ENCODE measurements at places on chromosomes 2 and 18.

- no peak for DNase-seq
Observed at GRCh38 chr2:187541086-187542085, 12.8 kb downstream of the TFPI start.

DNA sequence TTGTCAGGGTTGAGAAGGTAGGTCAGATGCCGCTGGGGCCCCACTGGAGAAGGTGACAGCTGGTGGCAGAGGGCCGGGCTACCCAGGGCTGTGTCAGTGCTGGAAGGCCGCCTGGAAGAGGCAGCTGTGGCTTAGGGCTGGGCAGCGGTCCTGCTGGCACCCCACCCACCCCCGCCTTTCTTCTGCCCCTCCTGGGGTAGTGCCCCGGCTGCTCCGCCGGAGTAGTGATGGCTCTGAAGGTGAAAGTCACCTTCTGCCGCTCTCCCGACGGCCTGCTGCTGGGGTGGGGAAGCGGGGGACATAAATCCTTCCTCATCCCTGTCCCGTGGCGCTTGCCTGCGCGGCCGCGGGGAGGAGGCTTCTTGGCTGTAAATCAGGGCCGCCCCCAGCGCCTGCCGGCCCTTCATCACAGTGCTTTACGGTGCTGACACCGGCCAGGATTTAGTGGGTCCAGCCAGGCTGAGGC is 332.2 kb downstream of the DYSF start:
- no peak for DNase-seq

DNA sequence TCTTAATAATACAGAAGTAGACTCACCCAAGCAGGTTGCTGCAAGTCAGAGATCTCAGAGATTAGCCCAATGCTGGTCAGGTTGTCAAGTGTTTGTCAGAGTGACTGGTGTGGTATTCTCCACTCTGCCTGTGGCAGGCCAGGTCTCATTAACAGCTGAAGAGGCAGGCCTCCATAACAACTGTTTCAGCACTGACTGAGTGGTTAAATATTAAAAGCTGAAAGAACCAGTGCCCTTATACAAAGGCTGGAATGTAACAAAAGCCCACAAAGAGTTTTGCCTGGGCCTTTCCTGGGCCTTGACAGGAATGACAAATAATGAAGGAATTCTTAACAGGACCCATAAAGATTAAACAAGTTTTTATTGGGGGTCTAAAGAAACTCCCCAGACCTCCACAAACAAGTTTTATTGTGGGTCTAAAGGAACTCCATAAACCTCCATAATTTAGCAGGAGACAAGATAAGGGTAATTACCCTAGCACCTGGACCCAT is 26.8 kb downstream of the SULT1C2 start:
- no peak for DNase-seq

- no peak for DNase-seq
Observed at GRCh38 chr2:109261906-109262631, 133.1 kb downstream of the SH3RF3 start.

GRCh38 chr2:187429989-187430388 is 18.1 kb downstream of the CALCRL start:
- no peak for DNase-seq

DNA sequence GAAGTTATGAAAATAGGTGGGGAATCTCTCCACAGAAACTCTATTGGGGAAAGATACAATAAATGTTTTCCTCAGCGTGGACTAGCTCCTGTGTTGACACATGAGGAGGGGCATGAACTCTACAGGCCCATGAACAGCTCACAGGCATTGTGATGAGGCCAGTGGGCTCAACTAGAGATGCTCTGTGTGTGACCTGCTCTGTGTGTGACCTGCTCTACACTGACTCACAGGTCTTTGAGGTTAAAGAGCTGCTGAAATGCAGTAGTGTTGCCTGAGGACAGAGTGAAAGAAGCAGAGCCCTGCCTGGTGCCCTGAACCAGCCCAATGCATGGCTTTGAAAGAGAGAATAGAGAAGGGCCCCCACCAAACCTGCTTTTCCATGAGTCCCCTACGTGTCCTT is 117.6 kb downstream of the MCFD2 start:
- DNase-seq = no peak

DNA sequence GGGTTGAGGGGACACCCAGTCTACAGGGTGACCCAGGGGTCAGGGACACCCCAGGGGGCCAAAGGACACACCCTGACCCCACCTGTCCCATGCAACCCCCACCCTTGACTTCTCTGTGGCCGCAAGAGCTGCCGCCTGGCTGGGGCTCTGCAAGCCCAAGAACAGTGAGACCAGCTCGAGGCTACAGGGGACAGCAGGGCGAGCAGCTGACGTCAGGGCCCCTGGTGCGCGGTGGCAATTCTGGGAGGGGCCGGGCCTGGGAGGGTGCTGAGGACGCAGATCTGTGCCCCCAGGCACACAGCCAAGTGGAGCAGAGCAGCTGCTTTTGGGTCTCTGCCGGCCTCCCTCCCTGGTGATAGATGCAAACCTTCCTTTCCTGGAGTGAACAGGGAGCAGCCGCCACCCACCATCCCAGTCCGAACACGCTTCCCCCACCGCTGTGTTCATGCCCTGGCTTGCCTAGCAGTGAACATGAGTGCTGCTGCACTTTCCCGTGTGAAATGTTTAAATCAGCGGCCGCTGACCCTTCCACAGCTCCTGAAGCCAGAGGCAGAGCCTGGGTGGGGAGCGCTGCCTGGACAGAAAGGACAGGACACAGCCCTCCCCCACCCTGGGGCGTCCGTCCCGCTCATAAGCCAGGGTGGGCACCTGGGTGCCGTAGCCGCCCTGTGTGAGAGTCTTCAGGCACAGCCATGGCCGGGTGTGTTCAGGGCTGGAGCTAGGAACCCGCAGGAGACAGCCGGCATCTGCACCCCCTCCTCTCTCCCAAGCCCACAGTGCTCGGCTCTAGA is 46.9 kb downstream of the SLC66A2 start:
- no peak for DNase-seq

- DNase-seq = no peak
Observed at GRCh38 chr2:222193328-222193983, 105.3 kb downstream of the PAX3 start.

DNA sequence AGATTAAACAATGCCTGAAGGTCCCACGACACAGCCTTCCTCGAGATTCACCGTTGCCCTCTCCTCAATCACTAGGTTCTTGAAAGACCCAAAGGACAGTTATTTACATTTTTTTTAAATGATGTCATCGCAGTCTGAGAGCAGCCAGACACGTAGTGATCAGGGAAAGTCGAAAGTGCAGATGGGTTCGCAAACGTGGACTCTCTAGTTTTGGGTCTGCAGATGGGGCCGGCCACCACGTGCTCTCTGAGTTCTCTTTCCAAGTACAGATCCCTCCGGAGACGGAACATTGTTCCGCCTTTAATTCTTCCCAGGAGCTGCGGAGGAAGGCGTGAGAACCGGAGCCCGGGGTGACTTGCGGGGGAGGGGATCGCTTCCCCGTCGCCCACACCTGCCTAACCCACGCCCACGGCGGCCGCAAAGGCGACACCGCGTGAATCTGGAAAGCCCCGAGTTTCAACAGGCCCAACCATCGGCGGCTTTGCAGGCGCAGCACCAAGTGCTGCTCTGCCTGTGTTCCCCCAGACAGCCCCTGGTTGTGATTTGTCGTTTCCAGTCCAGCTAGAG is 54.3 kb downstream of the PKDCC start:
- peak; percentile 90 for DNase-seq

DNA sequence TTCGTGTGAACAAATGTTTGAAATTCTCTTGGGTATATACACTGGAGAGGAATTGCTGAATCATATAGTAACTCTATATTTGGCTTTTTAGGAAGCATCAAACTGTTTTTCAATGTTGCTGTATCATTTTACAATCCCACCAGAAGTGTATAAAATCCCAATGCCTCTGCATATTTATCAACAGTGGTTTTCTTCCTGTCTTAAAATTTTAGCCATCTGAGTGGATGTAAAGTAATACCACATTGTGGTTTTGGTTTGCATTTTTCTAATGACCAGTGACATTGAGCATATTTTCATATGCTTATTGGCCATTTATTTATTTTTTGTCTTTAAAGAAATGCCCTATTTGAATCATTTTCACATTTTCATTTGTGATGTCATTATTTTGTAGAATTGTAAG is 22.8 kb upstream of the LRP1B start:
- no peak for DNase-seq

DNA sequence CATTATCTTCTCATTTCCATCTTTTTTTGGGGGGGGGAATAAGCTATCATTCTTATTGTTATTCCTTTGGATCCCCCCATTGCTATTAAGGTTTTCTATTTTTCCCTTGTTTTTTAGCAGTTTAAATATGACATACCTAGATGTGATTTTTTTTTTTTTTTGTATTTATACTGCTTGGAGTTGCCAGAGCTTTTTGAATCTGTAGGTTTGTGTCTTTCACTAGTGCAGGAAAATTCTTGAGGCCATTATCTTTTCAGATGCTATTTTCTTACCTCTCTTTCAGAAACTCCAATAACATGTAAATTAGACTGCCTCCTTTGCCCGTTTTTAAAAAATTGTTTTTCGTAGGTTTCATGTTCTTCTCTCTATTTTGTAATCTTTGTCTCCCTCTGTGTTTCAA is 88.6 kb downstream of the WDR7 start:
- DNase-seq = no peak

DNA sequence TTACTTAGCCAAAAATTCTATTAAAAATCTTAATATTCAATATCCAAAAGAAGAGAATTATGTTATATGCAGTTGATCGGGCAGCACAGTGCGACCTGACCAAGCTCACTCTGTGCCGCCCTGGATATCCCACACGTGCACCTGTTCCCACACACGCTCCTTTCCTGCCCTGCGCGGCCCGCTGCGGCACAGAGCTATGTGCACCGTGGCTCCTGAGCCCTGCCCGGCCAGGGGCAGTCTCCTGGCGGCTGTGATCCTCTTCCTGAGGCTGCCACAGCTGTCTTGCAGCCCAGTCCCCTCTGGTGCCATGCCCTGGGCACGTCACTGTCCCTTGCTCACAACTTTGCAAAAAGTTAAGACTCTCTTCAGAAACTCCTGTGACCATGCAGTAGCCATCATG is 29.3 kb downstream of the TRAPPC12 start:
- no peak for DNase-seq

DNA sequence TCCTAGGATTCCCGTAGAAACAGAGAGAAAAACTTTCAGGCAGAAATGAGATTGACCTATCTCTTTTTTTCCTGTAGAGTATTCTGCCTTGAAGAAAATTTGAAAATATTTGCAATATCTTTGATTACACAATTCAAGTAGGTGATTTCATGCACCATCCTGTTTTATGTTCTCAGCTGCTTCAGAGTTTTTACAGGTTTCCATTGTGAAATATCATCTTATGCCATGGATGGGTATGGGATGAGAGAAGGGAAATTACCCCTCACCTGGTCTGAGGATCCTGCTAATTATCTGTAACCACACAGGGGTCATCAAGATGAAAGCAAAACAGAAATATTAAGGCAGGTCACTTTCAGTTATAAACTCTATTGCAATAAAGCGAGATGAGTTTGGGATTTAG is 264.8 kb downstream of the TXNL1 start:
- DNase-seq = no peak

DNA sequence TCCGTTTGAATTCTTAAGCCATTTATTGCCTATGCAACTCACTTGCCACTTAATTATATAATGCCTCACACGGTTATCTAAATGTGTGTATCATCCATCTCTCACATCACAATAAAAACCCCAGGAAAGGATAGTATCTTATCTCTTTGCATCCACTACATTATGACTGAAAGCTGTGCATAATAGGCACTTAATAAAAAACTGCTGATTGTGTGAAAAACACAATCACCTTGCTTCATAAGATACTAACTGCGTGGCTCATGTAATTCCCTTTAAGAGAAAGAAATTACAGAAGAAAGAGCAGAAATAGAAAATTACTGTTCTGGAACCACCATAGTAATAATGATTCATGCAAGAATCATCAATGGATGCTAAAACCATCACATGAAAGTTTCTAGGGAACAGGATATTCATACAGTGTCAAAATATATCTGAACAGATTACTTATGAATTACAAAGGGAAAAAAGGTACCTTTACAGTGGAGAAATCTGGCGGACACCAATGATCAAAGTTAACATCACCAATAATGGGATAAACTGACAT is 29.3 kb downstream of the CUL3 start:
- no peak for DNase-seq

- DNase-seq = no peak
Observed at GRCh38 chr2:236998236-236998635, 87.5 kb upstream of the COPS8 start.

DNA sequence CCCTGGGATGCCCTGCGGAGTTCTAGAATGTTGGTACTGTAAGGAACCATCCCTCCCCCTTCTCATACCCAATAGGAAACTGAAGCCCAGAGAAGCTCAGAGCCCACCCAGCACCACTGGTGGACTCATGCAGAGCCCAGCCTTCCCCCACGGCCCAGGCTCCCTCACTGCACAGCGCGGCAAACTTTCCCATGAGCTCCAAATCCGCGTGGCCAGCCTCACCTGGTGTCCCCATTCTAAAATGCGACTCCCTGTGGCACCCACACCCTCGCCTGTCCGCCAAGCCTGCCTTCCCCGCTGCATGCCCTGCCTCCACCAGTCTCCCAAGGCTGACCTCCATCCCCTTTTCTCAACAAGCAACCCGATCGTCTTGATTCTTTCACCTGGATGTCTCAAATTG is 51.1 kb downstream of the PTGR3 start:
- no peak for DNase-seq

GRCh38 chr2:225429717-225430116 is 30.2 kb downstream of the NYAP2 start:
- no peak for DNase-seq

GRCh38 chr2:63035169-63035568 is 15.5 kb upstream of the OTX1 start:
- DNase-seq = no peak

- DNase-seq = no peak
Observed at GRCh38 chr2:54103454-54104314, 11.7 kb upstream of the ACYP2 start.

DNA sequence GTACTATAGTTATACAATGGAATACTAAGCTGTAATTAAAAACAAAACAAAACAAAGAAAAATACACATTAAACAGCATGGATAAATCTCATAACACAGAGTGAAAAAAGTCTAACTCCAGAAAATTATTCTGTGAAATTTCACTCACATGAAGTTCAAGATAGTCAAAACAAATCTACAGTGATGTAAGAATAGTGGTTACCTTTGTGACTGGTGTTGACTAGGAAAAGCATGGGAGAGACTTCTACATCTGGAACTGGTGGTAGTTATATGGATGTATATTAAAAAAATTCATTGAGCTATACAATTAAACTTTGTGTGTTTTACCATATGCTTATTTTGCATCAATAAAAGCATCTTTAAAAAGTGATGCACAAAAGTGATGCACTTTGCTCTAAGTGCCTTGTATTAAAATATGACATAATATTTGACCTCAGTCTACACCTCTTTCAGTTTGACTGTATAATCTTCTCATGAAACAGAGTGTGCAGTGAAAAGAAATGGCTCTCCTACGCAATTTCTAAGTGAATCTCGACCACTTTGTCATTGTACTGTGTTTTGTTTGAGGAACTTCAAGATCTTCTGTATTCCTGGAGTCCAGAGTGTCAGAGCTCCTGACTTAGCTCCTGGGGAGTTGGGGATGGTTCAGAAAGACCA is 28.0 kb downstream of the STAT4 start:
- DNase-seq = peak; percentile 18

All from GM20000 (cell line).